Nucleus accumbens (tissue), 56 donors: ENCODE measurements at places on chromosomes 13 and 19.
A peak's percentile ranks its signal among the peaks of the same experiment; 100 is the strongest.

GRCh38 chr19:47765523-47766358 is 12.8 kb upstream of the SELENOW start:
- no peak for DNase-seq

- DNase-seq: no peak
These were observed 583.7 kb downstream of the SLITRK1 start for GRCh38 chr13:83298617-83299016.

DNA sequence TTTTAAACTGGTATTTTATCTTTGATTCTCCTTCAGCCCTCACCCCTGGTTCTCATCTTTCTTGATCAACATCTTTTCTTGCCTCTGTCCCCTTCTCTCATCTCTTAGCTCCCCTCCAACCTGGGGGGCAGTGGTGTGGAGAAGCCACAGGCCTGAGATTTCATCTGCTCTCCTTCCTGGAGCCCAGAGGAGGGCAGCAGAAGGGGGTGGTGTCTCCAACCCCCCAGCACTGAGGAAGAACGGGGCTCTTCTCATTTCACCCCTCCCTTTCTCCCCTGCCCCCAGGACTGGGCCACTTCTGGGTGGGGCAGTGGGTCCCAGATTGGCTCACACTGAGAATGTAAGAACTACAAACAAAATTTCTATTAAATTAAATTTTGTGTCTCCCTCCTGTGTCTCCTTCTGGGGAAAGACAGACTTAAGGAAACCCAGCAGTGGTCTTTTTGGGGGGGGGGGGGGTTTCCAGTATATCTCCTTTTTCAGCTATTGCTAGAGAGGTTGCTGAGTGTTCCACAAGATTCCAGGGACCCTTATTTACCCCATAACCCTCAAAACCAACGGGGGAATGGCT is 1.5 kb upstream of the RAD23A start:
- no peak for DNase-seq

DNA sequence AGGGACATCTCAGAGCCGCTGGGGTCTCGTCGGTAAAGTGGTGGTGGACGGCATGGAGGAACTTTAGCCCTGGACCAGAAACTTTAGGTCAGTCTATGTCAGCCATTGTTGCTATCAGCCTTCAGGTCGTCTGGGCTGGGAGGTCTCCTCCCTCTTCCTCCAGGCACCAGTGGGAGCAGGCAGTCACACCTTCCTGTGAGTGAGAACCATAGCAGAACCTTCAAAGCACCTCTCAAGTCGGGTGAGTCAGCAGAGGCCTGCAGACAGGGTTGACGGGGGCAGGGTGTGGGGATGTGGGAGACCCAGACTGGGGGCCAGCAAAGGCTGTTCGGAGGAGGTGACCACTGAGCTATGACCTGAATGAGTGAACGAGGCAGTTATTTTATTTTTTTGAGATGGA is 15.4 kb upstream of the SBNO2 start:
- no peak for DNase-seq

- DNase-seq: no peak
These were observed 61.3 kb downstream of the SOX1 start for GRCh38 chr13:112128331-112128610.

GRCh38 chr13:99486996-99487395 is 14.3 kb upstream of the TM9SF2 start:
- DNase-seq: no peak

DNA sequence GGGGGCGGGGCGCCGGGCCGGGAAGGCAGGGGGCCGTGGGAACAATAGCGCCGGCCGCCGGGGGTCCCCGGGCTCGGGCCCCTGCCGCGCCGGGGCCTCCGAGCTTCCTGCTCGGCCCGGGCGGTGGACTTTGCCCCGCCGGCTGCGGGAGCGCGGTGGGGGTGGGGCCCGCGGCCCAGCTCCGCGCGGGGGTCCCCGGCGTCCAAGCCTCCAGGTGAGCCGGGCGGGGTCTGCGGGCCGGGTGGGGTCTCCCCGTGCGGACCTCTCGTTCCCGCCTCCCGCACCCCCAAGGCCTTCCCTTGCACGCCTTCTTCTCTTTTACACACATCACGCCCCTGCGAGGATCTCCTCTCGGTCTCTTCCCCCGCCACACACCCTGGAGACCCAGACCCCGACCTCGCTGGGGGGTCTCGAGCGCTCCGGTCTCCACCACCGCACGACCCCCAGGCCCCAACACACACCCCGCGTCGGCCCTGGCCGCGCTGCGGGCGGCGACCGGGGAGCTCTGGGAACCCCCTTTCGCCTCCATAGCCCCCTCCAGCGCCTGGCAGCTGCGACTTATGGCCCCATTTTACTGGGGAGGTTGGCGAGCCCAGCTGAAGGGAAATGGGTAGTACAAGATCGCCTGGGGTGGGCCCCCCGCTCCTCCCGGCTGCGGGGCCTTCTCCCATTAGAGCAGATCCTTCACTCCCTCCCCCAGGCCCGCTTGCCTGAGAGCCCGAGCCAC is 711 bp downstream of the CAMSAP3 start:
- DNase-seq: no peak

GRCh38 chr13:36377826-36378468 is 31.8 kb upstream of the SPART start:
- no peak for DNase-seq

GRCh38 chr19:54137699-54138488 is at the start of gene CNOT3:
TSS of gene CNOT3 (plus strand) at chr19:54137762. CDS start at chr19:54142979, 5,217 bp downstream.
- no peak for DNase-seq

DNA sequence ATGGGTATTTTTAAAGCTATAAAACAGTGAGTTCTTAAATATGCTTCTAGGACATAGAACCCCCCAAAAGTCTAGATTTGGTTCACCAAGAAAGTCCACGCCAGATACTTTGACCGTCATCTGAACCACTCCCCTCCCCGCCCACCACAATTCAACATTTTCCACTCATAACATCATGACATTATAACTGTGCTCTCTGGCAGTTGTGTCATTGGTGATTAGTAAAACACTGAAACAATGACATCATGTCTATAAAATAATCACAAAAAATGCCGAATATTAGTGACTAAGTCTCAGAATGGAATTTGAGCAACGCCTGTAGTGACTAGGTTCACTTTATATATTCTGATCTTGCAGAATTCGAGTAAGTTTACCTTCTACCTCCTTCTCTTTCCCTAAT is 732.3 kb downstream of the FGF9 start:
- DNase-seq: no peak

GRCh38 chr19:30297969-30298368 is 74.2 kb upstream of the ZNF536 start:
- no peak for DNase-seq

- no peak for DNase-seq
These were observed 52.8 kb downstream of the GADD45B start for GRCh38 chr19:2528675-2529101.

- DNase-seq: no peak
These were observed 285.8 kb downstream of the MYO16 start for GRCh38 chr13:108915095-108915633.

DNA sequence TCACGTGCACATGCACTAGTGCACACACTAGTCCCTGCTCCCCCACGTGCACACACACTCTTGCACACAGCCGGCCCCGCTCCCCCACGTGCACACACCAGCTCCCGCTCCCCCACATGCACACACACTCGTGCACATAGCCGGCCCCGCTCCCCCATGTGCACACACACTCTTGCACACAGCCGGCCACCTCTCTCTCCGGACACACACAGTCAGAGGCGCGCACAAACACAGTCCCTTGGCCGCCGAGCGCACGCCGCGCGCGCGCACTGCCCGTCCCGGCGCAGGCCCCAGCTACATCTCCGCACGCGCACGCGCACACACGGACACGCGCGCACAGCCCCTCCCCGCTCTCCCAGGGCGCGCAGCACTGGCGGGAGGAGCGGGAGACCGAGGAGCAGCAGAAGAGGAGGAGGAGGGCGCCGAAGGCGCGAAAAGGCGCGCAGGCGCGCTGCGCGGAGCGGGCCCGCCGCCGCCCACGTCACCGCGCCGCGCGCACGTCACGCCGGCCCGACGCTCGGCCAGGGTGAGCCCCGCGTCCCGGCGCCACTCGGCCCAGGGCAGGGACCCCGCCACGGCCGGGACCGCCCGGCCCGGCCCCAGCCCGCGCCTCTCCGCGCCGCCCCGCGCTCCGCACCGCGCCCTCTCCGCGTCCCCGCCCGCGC is at the start of gene TFDP1:
TSS of gene TFDP1 (plus strand) at position 549 of the 665 bp plus-strand sequence. CDS start 1,085 bp downstream, outside the sequence.
- DNase-seq: peak; percentile 63

- no peak for DNase-seq
These were observed 432.3 kb downstream of the RFC3 start for GRCh38 chr13:34250151-34250670.

- no peak for DNase-seq
These were observed 354.9 kb downstream of the ENOX1 start for GRCh38 chr13:43431841-43432240.

GRCh38 chr13:77523386-77523785 is 12.1 kb upstream of the SCEL start:
- no peak for DNase-seq

GRCh38 chr13:41054919-41055619 is 6.2 kb upstream of the WBP4 start:
- no peak for DNase-seq

DNA sequence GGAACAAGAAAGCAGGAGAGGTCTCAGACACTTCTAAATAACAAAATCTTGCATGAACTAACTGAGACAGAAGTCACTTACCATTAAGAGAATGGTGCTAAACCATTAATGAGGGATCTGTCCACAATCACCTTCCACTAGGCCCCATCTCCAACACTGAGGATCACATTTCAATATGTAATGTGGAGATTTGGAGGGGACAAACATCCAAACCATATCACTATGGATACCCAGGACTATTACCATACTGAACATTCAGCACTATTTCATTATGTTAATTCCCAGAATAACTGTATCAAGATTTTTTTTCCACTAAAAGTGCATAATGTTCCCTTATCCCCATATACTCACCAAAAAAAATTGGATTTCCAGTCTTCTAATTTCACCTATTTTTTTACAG is 491.8 kb downstream of the LMO7 start:
- no peak for DNase-seq

DNA sequence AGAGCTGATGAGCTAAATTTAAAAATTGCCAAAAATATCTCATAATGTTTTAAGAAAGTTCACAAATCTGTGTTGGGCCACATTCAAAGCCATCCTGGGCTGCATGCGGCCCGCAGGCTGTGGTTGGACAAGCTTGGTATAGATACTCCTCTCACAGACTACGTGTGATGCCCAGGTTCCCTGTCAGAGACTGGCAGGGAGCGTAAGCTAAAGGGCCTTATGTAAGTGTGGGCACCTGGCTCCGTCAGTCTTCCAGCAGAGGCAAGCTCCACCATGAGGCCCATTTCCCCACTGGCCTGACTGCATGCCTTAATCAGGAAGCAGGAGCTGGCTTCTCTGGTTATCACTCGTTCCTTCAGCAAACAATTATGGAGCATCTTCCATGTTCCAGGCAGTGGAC is 200.2 kb downstream of the FOXO1 start:
- DNase-seq: no peak

DNA sequence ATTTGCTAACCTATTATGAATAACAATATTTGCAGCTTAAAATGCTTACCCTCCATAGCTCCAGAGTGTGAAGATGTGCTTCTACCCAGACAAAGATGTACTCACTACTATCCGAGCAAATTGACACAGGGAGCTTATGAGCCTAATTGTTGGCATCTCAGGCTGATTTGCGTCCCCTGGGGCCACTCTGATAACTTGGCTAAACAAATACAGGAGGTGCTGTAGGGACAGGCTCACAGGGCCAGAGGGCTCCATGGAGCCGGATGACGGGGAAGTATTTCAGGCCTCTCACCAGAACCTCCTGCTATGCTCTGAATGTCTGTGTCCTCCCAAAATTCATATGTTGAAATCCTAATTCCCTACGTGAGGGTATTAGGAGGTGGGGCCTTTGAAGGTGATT is 26.7 kb upstream of the C19orf12 start:
- DNase-seq: no peak

DNA sequence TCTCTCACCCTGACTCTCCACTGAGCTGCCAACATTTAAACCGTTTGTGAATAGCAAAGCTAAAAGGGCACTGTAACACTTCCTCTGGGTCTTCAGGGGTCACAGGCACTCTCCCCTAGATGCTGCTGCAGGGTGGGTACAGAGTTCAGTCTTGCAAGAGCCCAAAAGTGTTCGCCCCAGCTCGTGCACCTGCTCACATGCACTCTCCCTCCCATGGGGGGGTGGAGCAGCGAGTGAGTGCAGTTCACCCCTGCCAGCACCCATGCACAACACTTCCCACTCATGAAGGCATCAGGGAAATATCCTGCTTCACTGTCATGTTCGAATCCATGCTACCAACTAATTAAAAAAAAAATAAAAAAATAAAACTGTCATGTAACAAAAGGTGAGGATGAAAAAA is 950.7 kb upstream of the PRR20A start:
- DNase-seq: no peak

GRCh38 chr13:97431171-97431764 is 2.7 kb upstream of the RAP2A start:
- no peak for DNase-seq

GRCh38 chr13:89514534-89515312 is 1832.8 kb upstream of the MIR17HG start:
- no peak for DNase-seq

- no peak for DNase-seq
These were observed 119.5 kb downstream of the ZAR1L start for GRCh38 chr13:32195713-32196112.

DNA sequence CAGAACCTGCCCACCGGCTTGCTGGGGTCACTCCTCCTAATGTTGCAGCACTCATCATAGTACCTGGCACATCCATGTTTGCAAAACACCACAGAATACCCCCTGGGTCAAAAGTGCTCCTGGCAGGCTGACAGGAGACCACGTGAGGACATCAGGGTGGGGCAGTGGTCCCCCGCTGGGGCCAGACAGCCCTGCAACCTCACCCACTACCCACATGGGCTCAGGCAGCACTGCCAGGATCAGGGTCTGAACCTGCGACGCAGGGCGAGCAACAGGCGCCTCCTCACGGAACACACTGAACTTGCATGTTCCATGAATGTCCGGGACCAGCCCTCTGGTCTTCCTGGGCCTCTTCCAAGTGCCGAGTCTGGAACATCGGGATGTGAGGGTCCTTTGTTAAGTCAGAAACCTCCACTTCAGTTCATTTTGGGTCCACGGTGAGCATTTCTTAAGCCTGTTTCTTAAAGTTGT is 1.4 kb upstream of the SLC7A9 start:
- no peak for DNase-seq

DNA sequence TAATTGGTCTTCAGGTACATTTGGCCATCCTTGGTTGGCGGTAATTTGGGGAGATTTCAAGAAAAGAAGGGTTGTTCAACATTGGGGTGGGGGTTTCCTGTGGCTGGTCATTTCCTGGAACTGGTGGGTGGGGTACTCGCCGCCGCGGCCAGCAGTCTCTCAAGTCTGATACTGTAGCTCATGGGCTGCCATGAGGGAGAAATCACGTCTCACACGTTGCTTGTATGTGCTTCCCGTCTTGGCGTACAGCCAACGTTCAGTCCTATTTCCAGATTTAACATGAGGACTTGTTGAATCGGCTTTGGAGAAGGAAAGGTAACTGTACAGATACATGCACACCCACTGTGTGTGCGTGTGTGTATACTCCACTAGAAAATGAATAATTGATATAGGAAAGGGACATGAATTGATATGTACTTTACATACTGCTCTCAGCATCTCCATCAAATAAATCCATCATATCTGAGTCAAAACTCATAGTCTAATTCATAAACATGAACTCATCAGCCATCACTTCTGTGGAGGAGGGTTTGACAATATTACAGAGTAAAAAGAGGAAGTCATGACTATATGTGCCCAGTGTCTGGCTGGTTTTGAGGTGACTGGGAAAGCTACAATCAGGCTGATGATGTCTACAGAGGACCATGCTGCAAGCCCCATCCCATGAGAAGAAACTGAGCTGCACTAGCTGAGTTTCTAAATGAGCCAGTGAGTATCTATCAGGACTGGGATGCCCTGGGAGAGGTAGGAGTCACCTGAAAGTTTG is 418.1 kb downstream of the TSHZ3 start:
- no peak for DNase-seq

- no peak for DNase-seq
These were observed 449.8 kb downstream of the PCDH17 start for GRCh38 chr13:58081301-58081820.
